ENCODE measurements at places on chromosomes 1 and 21.

- no peak for DNase-seq
These were observed 3.1 kb upstream of the SLC1A7 start for GRCh38 chr1:53145619-53145941.

GRCh38 chr1:48164571-48164970, 57.9 kb upstream of the SLC5A9 start:
- no peak for DNase-seq

- DNase-seq = no peak
These were observed 204.7 kb upstream of the EDN2 start for GRCh38 chr1:41689139-41689538.

- DNase-seq = no peak
These were observed 33.1 kb downstream of the MAP3K7CL start for GRCh38 chr21:29163341-29164115.

GRCh38 chr1:89149229-89149628, 23.3 kb upstream of the GBP2 start:
- DNase-seq = no peak

GRCh38 chr1:96355521-96355920, 366.1 kb upstream of the PTBP2 start:
- DNase-seq = no peak

GRCh38 chr1:3382326-3383057, 72.0 kb upstream of the ARHGEF16 start:
- no peak for DNase-seq

DNA sequence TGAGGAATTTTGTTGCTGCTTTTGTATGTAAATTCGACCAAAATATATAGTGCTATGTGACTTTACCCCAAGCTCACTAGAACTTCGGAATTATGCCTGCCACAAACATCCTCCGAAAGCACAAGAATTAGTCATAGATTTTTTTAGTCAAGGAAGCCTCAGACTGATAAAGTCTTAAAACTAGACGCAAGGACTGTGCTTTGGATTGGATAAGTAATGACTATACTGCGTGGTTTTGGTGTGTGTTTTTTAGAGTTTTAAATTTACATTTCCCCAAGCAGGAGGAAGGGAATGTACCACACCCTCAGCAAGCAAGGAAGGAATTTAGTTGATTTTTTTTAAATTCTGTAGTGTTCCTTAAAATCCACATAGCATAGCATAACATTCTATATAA, 10.3 kb downstream of the WLS start:
- no peak for DNase-seq

DNA sequence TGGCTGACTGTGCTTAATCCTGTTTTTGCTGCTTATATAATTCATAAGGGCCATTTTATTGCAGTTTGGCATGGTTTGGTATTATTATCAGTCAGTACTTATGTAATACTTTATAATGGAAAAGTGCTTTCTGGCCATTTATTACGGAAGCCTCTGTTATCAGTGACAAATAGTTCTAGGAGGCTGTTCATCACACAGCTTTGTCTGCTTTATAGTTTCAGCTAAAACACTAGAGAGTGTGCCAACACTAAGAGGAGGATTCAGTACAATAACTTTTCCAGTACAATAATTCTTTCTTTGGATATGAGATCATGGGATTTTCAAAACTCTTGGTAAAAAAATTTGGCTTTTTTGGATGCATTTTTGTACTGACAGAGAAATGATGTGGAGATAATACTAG, 102.9 kb upstream of the PTGFR start:
- DNase-seq = no peak

DNA sequence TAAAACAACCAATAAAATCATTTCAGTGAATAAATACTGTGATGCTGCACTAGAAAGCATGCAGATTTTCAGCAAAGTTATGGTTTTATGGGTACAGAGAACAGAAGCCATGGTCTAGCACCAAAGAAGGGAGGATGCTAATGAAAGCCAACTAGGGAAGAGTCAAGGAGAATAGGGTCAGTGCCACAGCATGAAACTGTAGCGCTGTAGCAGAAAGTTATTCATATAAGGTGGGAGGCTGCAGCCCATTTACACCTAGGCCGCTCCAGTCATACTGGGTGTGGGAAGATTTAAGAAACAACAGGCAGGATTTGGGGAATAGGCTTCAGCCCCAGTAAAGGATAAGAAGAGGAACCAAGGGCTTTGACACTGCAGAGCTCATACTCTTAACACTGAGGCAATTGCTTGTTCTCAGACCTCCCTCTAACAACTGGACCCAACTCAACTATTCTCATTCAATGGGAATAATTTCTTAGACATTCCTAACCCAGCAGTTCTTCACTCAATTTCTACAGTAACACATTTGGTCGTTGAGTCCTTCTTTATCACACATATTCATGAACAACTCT, 4.4 kb downstream of the IFI16 start:
- DNase-seq = no peak

GRCh38 chr21:45496151-45496967, 45.9 kb downstream of the SLC19A1 start:
- no peak for DNase-seq

DNA sequence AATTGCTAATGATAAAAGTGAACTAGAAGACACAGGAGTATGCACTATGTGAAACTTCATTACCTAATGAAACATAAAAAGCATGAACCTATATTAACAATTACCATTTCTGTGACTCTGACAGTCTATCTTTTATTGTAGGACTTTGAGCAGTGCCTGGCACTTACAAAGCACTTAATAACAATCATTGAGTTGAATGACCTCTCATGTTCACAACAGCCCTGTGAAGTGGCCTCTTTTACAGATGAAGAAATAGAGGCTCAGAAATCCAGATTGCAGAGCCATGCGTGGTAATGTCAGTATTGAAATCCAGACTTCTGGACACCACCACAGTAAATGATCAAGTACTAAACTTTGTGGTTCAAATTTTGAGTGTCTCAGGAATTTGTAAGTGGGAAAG, 326.4 kb downstream of the NTNG1 start:
- no peak for DNase-seq

DNA sequence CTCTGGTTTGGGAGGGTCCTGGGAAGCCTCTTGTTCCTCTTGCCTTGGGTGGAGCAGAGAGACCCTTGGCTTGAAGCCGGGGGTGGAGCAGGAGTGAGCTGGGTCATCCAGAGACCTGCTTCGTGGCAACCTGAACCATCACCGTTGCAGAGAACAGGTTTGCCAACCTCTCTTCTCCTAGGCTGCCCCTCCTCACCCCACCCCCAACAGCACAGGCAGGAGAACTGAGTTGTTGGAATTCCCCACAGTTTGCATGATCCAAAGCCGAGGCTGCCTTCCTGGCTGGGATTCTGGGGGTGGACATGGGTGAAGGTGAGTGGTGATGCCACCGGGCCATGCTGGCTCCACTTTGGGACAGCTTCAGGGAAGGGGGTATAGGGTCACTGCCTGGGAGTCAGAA, 2.2 kb downstream of the WNT4 start:
- DNase-seq = no peak

DNA sequence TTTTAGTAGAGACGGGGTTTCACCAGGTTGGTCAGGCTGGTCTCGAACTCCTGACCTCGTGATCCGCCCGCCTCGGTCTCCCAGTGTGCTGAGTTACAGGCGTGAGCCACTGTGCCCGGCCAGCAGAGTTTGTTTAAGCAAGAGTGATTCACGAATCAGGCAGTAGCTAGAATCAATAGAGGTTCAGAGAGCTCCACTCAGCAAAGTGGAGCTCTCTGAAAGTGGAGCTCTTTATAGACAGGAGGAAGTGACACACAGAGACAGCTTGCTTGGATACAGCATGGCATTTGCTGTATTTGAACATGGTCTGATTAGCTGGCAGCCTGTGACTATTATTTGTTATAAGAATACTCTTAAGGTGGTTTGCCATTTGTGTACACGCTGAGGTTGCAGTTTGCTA, 27.1 kb upstream of the CD34 start:
- no peak for DNase-seq

DNA sequence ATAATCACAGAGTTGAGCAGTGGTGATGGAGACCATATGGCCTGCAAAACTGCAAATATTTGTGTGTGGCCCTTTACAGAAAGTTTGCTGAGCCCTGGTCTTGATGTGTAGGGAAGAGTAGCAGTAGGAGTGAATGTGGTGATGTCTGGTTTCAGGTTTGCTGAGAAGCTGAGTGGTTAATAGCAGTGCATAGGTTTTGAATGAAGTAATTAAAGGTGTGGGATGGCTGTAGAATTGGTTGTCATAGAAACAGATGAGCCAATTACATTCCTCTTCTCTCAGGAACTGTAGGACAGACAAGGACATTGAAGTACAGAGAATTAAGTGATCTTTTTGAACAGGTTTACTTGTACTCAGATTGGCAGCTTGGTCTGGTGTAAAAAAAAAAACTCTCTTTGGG, 37.4 kb downstream of the PRDM2 start:
- DNase-seq = no peak

GRCh38 chr1:155241841-155242264, 13.4 kb downstream of the ENTREP3 start:
- no peak for DNase-seq

- no peak for DNase-seq
These were observed 28.2 kb downstream of the PTGER3 start for GRCh38 chr1:71019233-71019969.

DNA sequence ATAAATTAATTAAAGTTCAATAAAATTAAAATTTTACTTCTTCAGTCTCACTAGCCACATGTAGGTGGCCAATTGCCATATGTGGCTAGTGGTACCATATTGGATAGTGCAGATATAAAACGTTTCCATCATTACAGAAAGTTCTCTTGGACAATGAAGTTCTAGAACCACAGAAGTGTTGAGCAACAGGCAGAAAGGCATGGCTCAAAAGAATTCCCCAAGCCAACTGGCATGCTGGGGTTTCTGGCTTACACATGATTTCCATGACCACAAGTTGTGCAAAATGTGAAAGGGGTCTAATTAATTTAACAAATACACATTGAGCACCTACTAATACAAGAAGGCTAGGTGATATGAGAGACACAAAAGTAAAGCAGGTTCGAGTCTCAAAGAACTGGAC, 72.2 kb upstream of the CDC42BPA start:
- no peak for DNase-seq

DNA sequence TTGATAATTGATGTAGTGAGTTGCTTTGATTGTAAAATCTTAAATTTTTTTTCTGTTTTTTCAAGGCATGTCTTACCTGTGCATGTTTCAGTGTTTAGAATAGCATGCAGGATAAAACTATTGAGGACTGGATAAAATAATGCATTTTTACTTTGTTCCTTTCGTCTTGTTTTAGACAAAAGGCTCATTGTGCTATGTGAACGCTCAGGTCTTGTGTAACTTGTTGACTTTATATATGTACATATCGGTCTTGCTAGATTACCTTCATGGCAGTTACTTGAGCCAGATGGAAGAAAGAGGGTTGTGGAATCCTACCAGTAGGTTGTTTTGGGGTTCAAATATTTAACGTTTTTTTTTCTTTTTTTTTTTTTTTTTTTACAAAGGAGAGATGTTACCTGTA, 7.0 kb downstream of the NFIA start:
- no peak for DNase-seq

GRCh38 chr1:29527314-29528004, 291.1 kb downstream of the PTPRU start:
- DNase-seq = no peak

DNA sequence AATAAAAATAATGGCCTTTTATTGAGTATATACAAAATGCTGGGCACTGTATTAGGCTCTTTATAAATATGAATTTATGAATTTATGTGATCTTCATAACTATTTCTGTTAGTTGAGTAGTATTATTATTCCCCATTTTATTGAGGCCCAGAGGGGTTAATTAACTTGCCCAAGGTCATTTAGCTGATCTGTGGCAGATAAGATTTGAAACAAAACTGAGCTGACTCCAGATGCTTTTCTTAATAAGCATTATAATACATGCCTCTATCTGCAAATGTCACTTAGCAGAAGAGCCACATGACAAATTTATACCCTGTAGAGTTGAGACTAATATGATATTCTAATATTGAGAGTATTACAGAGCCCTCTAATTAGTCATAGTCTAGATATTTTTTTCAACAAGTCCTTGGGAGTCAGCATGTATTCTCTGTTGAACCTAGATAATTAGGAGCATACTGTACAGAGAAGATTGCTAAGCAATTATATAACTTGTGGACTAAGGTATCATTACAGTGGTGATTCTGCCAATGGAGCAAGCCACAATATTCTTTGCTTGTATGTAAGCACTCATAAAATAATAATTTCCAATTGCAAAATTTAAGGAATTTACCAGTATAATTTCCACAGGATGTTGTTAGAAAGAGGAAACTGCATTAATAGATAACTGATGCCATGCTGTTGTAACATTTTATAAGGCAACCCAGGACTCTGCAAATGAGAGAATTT, 112.0 kb downstream of the LRRC40 start:
- DNase-seq = no peak

All from activated T-helper 1 cell treated with Interleukin-2 at 50 U/mL for 16 hours (primary cell).